ENCODE measurements at places on chromosomes 3 and 15.

DNA sequence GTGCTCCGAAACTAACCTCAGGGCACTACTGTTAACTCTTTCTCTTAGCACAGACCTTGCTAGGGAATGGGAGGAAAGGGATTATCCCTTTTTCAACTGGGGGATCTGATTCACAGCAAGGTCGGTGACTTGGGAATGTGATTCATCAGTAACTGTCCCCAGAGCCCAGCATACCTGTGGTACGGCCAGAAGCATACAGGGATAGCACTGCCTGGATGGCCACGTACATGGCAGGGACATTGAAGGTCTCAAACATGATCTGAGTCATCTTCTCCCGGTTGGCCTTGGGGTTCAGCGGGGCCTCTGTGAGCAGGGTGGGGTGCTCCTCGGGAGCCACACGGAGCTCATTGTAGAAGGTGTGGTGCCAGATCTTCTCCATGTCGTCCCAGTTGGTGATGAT lies 2.3 kb downstream of the ACTC1 start:
- DNase-seq = no peak

GRCh38 chr15:66072616-66073361 lies 180.8 kb downstream of the MEGF11 start:
- no peak for DNase-seq

DNA sequence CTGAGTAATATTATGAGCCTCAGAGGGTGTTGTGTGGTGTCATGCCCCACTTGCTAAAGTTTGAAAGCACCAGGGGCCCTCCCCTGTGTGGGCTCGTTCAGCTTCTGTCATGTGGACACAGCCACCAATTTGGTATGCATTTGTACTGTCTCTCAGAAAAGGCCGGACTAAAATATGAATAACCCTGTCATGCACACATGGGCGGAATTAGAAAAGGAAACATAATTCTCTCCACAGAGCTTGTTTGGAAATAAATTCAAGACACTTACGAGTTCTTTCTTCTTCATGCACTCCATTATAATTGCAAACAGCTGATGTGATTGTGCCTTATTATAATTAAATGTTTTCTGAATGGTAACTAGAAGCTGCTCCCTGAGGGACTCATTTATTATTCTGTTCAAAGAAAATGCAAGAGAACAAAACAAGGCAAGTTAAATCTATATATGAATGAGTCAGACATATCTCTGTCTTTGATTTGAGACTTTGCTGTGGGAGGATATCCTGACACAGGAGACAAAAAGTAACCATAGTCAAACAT lies 39.1 kb downstream of the TRPM1 start:
- DNase-seq = no peak

DNA sequence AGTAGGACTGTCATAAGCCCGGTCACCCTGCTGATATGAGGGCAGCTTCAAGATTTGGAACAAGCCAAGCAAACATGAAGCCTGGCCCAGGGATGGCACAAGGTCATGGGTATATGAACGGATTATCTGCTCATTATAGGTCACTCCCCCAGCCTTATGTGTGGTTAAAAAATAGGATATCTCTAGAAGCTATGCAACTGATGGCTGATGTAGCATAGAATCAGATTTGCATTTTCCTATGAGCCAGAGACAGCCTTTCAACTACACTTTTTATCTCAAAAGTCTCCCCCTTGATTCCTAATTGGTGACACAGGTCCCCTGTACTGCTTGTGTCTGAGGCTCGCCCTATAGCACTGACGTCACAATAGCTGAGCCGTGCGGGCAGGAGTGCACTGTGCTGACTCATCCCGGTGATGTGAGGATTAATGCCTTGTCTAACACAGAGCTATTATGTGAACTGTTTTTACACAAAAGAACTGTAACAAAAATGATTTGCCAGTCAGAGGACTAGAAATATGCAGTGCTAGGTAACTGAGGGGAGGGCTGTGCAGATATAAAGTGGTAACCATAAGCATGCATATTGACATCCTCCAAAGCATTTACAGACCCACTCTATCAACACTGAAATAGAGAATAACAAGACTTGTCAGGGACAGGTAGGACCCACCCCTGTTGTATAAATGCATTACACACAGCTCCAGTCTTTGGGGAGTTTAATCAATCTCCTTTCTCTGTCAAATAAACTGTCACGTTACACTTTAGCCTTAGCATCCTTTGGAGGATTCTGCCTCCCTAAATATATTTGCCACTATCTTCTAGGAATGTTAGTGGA lies 204.9 kb downstream of the TIGIT start:
- DNase-seq = no peak

- no peak for DNase-seq
Observed at GRCh38 chr3:174675406-174675805, 183.7 kb upstream of the NAALADL2 start.

GRCh38 chr3:58051196-58051595 lies 43.0 kb downstream of the FLNB start:
- DNase-seq = no peak

DNA sequence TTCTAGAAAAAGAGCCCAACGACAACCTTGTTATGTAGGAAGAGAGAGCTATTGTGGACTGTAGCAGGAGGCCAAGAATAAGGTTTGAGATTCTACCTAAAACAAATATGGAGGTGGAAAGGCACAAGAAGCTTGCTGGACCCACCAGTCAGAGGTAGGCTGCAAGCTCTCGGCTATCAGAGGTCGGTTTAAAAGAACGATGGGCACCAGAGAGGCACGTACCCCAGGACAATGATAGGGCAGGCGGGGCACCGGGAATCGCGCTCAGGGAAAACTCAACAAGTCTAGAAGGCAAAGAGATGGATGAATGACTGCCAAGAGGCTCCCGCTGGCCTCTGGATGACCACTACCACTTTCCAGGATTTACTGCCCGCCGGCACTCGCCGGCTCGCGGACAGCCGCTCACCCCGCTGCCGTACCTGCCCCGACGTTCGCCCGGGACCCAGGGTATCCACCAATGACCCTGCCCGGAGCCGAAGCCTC lies 1.1 kb downstream of the HDGFL3 start:
- DNase-seq = no peak

GRCh38 chr3:192188218-192188835 lies 539.0 kb downstream of the FGF12 start:
- no peak for DNase-seq

DNA sequence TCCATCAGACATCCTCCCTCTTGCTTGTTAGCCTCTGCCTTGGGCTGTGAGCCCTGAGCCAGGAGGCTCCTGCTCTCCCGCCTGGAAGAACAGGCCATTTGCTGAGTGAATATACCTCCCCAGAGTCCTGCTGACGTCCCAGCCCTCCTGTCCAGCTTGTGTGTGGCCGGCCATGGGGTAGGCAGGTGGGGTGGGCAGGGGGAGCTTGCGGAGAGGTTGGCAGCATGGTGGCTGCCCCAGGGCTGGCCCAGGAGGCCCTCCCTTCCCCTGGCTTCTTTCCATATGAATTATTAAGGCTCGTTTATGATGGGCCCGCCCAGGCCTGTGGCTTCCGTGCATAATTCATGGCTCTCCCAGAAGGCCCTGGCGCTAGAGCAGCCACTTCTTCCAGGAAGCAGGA lies 18.7 kb downstream of the CACNA2D2 start:
- DNase-seq = no peak

- DNase-seq = no peak
Observed at GRCh38 chr15:57064033-57064432, 145.6 kb downstream of the TCF12 start.

GRCh38 chr3:129412542-129413198 lies 15.8 kb downstream of the EFCAB12 start:
- DNase-seq = no peak

GRCh38 chr3:114361391-114361790 lies 67.6 kb downstream of the TIGIT start:
- no peak for DNase-seq

GRCh38 chr15:49877873-49878521 lies 241.0 kb downstream of the ATP8B4 start:
- DNase-seq = no peak

DNA sequence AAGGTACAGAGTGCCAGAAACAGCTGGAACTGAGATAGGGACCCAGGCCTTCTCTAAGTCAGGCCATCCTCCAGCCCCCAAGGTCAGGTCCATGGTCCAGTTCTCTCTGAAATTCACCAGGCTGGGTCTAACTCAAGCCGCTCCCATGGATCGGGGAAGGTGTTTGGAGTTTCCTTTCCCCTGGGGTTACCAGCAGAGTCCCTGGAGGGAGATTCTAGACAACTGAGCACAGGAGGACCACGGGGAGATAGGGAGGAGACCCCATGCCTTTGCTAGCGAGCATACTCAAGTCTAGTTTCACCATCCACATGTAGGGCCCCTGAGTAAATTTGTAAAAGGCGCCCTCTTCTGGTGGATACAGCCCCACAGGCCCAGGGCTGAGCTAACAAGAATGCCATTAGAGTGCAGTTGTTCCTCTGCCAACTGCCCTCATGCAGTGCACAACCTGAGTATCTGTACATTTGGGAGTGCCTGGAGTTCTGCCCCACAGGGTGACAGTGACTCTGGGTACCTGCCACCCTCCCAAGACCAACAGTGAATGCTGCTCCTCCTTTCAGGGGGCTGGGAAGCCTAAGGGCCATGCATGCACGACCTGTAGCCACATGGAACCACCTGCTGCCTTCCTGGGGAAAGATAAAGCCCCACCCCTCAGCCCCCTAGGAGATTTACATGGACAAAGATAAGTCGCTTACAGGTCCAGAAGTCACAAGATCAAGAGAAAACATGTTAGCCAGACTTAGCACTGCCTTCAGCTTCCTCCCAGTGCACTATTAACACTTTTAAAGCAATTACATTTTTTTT lies 89.0 kb downstream of the IQSEC1 start:
- DNase-seq = no peak

All from NCI-H187 (cell line).